ENCODE measurements at places on chromosomes 3 and 15.

DNA sequence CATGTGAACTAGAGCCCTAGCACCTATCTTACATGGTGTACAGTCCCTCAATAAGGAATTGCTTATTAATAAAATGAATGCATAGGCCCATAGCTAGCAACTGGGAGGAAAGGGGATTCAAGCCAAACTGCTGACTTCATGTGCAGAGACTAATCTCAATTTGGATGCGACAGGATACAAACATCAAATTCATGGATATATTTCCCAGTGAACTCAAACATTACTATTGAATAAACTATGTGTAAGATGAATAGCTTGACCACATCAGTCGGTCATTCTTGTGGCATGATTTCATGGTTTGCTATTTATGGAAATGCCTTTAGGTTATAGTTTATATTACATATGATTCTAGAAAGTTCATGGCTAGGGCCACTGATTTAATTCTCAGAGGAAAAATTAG, 268.6 kb upstream of the SLITRK3 start:
- no peak for DNase-seq

GRCh38 chr3:89042236-89042835, 65.1 kb upstream of the EPHA3 start:
- no peak for DNase-seq

DNA sequence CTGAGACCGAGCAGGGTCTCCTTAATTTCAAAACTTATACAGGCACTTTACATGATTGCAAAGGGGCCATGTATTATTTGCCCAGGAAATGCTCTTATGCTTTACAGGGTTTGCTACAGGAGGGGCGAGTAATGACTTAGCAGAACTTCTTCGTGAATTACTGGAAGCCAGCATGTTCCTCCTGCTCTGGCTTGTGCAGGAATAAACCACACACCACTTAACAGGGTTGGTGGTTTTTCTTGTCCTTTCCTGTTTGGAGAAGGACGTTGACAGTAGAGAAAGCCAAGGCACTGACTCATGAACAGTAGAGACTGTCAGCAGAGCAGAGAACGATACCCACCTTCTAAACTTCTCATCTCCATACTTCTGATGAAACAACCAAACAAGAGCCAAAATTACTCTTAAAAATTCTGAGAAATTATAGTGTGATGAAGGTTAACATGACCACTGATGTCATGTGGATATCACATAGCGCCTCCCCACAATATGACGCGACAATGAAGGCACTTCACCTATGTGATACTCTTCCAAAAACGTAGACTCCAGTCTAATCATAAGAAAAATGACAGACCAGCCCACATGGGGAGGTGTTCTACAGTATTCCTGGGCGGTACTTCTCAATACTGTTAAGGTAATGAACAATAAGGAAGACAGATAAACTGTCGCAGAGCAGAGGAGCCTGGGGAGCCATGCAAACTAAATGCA, 24.7 kb upstream of the MCTP2 start:
- DNase-seq = no peak

GRCh38 chr3:129040579-129041300, 19.8 kb upstream of the GP9 start:
- no peak for DNase-seq

- no peak for DNase-seq
Observed at GRCh38 chr3:55416331-55416821, 70.7 kb downstream of the WNT5A start.

GRCh38 chr3:171218069-171218468, 191.5 kb upstream of the SLC2A2 start:
- DNase-seq = no peak

DNA sequence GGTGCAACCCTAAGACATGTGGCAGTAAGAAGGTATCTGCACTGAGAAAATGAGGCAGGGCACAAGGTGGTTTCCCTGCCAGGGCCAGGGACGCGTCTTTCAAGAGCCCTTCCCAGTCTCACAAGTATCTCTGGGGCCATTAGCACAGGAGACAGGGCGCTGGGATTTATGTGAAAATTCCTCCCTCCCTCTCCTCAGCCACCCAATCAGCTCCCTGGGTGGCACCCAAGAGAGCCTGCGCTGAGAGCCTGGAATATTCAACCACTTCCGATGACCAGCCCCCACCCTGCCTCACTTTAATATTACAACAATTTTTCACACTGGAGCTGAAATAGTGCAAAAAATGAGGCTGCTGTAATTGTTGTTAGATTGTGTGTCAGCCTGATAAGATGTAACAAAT, 26.1 kb downstream of the SEC61A1 start:
- no peak for DNase-seq

GRCh38 chr3:45552031-45552793, 42.3 kb upstream of the LIMD1 start:
- no peak for DNase-seq

- no peak for DNase-seq
Observed at GRCh38 chr15:51267051-51267702, 71.2 kb downstream of the CYP19A1 start.

DNA sequence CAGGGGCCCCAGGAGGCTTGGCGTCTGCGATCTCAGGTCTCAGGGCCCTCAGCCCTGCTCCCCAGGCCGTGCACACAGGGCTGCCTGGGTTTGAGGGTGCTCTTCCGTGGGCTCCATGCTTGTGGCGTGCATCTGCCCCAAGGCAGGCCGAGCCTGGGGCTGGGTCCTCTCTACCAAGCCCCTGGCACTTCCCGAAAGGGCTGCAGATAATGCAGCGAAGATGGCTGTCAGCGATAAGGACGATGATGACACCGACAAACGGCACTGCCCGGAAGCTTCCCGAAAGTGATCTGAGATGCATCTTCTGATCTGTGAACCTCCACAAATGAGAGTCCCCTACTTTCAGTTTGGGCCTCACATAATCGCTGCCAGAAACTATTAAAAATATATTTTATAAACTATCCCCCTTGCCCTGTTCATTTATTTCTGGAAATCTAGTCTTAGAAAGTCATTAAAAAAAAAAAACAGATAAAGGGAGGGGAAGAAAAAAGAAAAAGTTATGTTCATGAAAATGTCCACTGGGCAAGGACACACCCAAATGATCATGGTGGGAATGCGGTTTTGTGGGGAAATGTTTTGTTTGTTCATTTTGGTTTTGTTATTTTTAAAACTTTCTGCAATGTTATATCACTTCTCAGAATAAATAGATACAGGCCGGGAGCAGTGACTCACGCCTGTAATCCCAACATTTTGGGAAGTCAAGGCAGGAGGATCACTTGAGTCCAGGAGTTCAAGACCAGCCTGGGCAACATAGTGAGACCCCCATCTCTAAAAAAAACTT, 51.5 kb downstream of the RPN1 start:
- DNase-seq = no peak

DNA sequence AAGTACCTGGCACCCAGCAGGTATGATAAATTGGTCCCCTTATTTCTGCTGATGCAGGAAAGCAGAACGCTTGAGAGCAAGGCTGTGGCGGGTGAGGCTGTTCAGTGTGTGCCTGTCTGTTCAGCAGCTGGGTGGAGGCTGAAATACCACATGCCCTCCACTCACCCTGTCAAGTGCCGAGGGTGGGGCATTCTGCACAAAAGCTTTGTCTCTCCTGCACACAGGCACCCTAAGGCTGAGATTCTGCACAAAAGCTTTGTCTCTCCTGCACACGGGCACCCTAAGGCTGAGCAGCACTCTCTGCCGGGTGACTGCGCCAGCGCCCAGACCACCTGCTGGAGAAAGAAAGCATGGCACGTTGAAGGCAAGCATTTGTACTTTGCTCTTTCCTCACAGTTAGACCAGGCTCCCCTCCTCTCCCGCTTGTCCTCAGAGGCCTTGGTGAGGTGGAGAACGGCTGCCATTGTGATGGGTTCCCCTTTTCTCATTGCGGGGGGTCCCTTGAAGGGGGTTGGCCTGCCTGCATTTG, 97.5 kb downstream of the BDH1 start:
- DNase-seq = peak; percentile 25

- no peak for DNase-seq
Observed at GRCh38 chr3:98376631-98377030, 13.8 kb upstream of the OR5K3 start.

GRCh38 chr3:29156086-29156715, 124.7 kb upstream of the RBMS3 start:
- no peak for DNase-seq

- no peak for DNase-seq
Observed at GRCh38 chr15:39034816-39035215, 470.2 kb upstream of the RASGRP1 start.

GRCh38 chr3:172201870-172202236, 162.5 kb downstream of the FNDC3B start:
- DNase-seq = no peak

Measured in CD4-positive, alpha-beta T cell treated with Interleukin-1 beta for 1 hour (primary cell).